ENCODE measurements at places on chromosomes 7 and 10.

DNA sequence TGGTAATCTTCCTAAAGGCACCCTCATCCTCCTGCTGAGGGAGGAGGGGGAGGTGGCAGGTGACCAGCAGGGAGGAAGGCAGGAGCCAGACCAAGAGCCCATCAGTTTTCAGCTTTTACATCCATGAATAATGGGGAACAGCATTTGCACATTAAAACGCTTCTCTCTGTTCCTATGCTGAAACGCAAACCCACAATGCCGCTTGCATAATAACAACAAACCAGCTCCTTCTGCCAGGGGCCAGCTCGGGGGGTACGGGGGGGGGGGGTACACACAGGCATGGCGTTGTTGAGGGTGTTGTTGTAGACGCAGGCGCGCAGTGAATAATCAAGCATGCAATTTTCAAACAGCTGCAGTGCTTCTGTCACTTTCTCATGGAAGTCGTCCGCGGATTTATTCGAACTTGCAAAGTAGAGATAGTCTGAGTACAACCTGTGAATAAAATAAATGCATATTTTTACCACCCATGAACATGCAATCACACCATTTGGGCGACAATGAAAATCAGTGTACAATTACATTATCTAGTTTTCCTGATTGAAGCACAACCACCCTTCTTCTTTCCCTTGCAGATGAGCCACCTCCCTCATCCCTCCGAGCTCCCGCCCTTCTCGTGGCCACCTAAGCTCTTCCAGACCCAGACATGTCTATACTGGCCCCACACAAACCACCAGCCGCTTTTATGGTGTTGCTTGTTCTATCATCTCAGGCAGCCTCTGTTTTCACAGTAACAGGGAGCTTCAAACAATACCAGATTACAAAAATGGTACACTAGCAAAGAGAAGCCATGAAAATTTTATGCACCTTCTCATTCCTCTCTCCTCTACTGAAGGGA lies 72.2 kb downstream of the CHST15 start:
- no peak for DNase-seq

GRCh38 chr7:148242294-148242821 lies 348.2 kb upstream of the C7orf33 start:
- no peak for DNase-seq

GRCh38 chr7:33757563-33758165 lies 147.7 kb upstream of the BMPER start:
- DNase-seq = peak; percentile 14

- no peak for DNase-seq
These were observed 18.6 kb downstream of the TAS2R41 start for GRCh38 chr7:143496263-143496662.

GRCh38 chr10:20614911-20615310 lies 282.2 kb downstream of the NEBL start:
- no peak for DNase-seq

DNA sequence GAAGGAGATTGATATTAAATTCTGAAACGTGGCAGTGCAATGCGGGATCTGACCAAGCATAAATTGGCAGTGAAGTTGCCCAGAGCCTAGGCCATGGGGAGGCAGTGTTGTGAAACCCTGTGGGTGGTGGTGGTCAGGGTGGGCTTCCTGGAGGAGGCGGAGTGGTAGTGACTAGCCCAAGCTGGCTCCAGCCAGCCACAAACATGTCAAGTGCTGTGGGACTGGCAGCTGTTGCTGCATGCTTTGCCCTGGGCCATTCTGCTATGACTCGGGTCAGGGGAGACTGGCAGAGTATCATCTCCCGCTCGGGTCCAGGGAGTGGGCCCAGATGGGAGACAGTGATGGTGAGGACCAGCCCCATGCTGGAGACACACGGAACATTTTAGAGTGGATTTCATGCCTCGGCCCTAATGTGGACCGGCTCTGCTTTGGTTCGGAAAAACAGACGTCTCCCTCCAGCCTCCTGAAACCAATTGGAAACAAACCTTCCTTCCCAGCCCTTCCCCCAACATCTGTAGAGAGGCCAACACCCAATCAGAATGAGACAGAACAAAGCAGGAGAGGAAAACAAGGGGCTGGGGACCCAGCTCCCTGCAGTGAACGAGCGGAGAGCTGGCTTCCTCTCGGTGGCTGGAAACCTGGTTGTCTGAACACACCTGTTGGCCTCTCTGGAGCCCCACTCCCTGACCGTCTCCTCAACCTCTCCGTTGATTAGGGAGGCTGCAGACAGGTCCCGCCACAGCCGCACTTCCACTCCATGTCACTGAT lies 58.2 kb downstream of the TMEM270 start:
- no peak for DNase-seq

DNA sequence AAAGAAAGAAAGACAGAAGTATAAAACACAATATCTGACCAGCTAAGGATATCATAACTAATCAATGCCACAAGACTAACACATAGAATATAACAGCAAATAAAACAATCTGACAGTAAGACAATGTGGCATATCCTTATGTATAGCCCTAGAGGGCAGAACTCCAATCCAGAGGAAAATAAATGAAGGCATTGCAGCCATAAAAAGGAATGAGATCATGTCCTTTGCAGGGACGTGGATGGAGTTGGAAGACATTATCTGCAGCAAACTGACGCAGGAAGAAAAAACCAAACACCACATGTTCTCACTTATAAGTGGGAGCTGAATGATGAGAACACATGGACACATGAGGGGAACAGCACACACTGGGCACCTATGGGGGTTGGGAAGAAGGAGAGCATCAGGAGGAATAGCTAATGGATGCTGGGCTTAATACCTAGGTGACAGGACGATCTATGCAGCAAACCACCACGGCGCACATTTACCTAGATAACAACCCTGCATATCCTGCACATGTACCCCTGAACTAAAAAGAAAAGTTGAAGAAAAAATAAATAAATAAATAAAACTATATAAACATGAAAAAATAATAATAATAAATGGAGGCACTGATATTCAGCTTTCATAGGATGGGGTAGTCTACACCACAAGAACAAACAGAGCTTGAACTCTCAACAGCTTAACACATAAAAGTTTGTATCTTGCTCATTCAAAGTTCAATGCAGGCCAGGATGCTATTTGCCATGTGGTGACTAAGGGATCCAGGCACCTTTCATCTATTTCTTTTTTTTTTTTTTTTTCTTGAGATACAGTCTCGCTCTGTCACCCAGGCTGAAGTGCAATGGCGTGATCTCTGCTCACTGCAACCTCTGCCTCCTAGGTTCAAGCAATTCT lies 66.1 kb upstream of the KAT6B start:
- DNase-seq = no peak

- DNase-seq = no peak
These were observed 159.3 kb downstream of the NRCAM start for GRCh38 chr7:108296911-108297310.

DNA sequence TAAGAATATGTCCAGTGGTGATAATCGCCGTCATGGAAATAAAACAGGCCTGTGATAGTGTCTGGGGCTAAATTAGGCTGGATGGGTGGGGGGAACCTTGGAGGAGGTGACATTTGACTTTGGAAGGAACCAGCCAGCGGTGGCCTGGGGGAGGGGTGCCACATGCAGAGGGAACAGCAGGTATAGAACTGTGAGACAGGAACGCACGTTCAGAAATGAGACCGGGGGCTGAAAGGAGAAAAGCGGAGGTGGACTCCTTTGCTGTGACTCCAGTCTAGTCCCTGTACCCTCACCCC lies 2.6 kb upstream of the CYP26A1 start:
- no peak for DNase-seq

- no peak for DNase-seq
These were observed 453.5 kb downstream of the TYW1 start for GRCh38 chr7:67450171-67450570.

- no peak for DNase-seq
These were observed 15.7 kb downstream of the SH2D4B start for GRCh38 chr10:80553436-80553835.
